ENCODE measurements at places on chromosomes 11 and 22. TPM values are rescaled to one million over a fixed set of nuclear protein-coding genes. Genes with fewer than 3 reads are reported as not detected.

- no peak for DNase-seq
Observed at GRCh38 chr11:64251753-64252002, 348 bp downstream of the PLCB3 start.

- DNase-seq, result no peak
Observed at GRCh38 chr11:2795491-2795991, 90.0 kb downstream of the CDKN1C start.

DNA sequence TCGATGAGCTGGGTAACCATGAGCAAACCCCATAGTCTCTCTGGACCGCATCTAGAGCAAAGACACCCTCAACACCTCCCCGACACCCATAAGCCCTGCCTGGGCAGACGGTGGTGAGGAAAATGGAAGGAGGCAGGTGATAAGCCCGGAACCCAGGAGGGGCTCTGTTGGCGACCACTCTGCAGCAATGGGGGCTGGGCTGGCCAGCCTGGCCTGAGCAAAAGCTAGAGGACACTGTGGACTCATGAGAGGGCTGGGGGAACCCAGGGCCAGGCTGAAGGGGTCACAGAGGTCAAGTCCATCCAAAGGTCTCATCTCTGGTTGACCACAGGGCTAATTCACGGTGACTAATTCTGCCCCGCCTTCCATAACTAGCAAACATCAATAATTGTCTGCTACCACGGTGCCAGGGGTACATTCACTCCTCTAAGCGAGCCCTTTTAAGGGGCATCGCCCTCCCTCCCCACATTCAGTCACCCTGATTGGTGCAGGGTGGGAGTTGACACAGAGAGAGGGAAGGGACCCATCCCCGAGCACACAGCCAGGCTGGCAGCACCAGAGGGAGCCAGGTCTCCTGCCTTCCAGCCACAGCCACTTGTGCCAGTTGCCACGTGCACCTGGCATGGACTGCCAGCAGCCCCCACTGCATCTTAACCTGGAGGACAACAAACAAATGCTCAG, 4.0 kb downstream of the PYGM start:
- DNase-seq, result no peak

The MS4A12 gene
- not detected for total RNA-seq

The CCDC73 gene
- not detected for total RNA-seq

The CCDC89 gene
- 0.31 TPM for total RNA-seq

GRCh38 chr11:109940816-109941215, 152.4 kb upstream of the ZC3H12C start:
- DNase-seq, result no peak

The DSCAML1 gene
- 0.06 TPM for total RNA-seq

The CRYBB2 gene
- total RNA-seq, result not detected

- DNase-seq, result no peak
Observed at GRCh38 chr22:30332551-30332950, 5.8 kb upstream of the TBC1D10A start.

GRCh38 chr22:29306835-29307595, 565 bp downstream of the GAS2L1 start:
- peak; percentile 95 for DNase-seq

DNA sequence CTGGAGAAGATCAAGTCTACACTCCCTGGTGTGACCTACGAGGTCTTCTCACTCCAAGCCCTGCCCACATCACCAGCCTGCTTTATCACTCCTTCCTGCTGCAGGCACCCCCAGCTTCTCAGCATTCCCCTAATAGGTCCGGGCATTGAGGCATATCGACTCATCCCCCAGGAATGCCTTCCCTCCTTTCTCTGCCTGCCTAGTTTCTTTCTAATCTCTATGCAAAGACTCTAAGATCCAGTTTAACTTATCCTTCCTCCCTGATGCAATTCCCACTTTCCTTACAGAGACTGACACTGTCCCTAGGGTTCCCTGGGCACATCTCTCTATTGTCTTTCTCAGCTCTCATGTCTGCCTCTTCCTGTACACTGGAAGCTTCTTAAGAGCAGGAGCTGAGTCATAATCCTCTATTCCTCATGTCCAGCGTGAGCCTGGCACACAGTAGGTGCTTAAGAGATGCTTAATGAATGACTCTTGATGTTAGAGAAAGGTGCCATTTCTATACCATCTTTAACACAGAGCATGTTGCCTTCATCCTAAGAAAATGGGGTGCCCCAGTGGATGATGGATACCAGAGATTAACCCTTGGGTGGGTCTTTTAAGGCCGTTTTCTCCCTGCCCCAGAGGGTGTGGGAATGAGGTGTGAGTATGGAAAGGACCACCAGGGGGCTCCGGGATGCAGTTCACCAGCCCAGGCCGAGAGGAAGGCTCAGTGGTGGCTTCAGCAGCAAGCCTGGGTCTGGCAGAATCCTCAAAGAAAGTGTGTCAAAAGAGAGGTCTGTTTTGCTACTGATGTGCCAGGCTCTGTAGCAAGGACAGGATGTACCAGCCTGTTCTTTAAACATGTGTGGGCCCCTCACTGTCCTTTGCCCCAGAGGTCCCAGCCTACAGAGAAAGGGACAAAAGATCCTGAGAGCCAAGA, 34.7 kb downstream of the PARVA start:
- peak; percentile 82 for DNase-seq

- no peak for DNase-seq
Observed at GRCh38 chr11:9142732-9143131, 51.3 kb upstream of the SCUBE2 start.

DNA sequence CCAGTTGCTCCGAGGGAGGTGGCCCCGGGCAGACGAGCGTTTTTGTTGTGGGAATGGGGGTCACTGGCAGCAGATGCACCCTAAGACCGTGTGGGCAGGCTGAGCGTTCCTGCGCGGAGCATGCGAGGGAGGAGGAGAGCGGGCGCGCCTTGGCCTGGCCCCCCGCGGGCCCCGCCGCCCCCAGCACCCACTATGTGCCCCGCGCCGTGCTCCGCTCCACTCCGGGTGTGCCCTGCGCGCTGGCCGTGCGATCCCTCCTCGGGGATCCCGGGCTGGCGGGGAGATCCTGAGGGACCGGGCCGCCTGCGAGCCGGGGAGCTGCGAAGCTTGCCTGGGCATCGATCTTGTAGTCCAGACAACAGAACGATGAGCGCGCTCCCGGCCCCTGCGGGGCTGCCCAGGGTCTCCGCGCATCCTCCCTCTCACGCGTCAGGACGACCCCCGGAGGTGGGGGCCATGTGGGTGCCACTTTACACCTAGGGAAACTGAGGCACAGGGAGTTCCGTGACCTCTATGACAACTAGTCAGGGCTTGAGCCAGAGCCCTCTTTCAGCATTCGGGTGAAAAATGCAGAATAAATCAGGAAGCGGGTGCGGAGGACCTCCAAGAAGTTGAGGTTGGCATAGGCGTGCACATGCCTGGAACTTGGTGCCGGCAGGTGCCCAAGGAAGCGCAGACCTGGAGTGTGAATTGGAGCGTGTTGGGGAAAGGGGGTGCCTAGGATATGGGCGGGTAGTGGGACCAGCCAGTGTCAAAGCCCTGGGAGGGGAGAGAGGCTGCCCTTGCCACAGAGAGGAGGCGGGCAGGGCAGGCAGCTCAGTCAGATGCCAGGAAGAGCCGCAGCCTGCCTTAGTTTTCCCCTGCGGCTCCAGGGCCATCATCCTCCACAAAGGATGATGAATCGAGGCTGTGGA, 1.3 kb upstream of the KMT5B start:
- peak; percentile 62 for DNase-seq

The TPP1 gene
- total RNA-seq, result 9.9 TPM

The RIC3 gene
- 29.5 TPM for total RNA-seq

DNA sequence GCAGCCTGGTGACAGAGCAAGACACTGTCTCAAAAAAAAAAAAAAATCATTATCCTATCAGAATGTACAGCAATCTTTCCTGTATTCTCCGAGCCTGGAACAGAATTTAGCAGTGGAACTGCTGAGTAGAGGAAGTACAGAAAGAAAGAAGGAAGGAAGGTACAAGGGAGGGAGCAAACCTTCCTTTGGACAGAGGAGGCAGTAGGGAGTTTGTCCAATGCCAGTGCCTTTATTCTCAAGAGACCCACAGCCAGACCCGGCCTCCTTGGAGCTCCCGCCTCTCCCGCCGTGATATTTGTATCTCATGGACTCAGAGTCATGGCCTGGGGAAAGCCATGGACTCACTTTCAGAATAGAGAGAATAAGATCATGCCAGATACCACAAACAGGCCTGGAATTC, 37.7 kb upstream of the LRRC55 start:
- DNase-seq, result no peak

DNA sequence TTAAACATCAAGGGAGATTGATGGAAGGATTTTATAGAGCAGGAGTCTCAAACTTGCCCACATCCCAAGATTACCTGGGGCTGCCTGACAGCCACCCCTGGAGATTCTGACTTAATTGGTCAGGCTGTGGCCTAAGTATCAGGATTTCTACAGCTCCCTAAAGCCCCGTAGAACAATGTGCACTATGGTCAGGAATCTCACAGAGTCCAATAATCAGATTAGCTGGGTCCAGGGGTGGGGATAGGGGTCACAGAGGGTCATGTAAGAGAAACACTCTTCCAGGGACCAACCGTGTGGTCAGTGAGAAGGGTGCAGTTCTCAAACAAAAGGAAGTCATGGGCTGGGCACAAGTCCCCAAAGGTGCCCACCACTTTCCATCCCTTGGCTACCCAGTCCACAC, 20.5 kb upstream of the FBLN1 start:
- DNase-seq, result peak; percentile 68

The TRIM64C gene
- total RNA-seq, result not detected

DNA sequence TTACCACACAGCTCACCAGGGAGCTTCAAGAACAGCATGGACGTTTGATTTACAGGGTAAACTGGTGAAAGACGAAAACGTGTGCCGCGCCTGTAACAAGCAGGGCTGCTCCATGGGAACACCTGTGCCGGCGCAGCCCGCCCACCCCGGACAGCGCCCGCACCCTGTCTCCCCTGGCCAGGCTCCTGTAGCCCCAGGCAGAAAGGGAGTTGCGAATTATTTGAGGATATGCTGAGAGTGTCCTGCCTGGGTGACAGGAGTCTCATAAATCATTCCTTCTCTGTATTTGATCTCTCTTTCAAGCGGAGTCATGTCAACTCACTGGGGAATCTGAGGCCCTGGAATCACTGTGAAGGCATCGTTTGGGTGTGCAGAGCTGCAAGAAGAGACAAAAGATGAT, 804.3 kb downstream of the OPCML start:
- no peak for DNase-seq

The BRMS1 gene
- total RNA-seq, result 34.6 TPM

GRCh38 chr11:68191661-68192579, 21.2 kb downstream of the KMT5B start:
- DNase-seq, result no peak

The SLCO2B1 gene
- 0.12 TPM for total RNA-seq

DNA sequence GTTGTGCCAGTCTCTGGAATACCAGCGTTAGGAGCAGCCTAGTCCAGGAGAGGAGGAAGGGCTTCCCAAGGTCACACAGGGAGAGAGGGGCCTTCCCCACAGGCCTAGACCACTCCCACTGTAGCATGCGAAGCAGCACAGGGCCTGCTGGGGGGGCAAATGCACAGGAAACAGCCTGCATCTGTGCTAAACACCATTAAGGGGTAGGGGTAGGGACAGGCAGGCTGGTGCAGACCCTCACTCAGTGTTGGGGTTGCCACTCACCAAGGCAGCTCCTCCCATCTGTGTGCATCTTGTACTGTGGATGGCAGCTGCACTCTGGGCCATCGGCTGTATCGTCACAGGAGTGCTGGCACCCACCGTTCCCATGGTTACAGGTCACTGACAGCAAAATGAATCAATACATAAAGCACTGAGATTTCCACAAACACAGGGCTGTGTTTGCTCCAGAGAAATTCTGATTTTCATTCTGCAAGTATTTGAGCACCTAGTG, 24.9 kb downstream of the SCUBE2 start:
- DNase-seq, result no peak

DNA sequence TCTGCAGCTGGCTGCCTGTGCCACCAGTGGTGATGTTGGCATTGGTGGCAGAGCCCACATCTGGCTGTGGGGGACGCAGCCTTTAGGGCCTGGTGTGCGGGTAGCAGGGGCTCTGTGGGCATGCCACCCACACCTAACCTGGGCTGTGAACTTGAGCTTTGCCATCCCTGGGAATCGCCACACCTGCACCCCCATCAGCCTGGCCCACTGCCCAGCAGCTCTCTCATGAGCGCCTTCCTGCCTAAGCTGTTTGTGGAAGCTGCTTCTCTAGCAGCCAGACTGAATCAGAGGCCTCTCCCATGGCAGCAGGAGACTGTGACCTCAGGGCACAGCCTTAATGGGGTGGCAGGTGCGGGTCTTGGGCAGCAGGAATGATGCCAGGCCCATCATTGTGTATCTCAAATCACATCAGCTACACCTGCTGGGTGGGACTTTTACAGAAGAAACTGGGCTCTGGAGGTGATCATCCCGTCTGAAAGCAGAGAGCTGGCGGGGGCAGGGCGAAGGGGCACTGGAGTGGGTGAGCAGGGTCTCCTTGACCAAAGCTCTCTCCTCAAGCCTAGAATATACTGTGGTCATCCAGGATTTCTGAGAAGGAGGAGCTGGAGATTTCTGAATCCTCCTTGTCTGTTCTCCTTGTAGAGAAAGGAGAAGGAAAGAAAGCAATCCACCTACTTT, 17.8 kb upstream of the CARS1 start:
- no peak for DNase-seq

- DNase-seq, result no peak
Observed at GRCh38 chr11:113447621-113448315, 27.4 kb downstream of the DRD2 start.

- DNase-seq, result no peak
Observed at GRCh38 chr11:78290293-78291176, 101.8 kb downstream of the USP35 start.

The CD248 gene
- 0.62 TPM for total RNA-seq

The MPZL2 gene
- 2.3 TPM for total RNA-seq

The YWHAH gene
- 154 TPM for total RNA-seq

The C22orf39 gene
- 57.0 TPM for total RNA-seq

DNA sequence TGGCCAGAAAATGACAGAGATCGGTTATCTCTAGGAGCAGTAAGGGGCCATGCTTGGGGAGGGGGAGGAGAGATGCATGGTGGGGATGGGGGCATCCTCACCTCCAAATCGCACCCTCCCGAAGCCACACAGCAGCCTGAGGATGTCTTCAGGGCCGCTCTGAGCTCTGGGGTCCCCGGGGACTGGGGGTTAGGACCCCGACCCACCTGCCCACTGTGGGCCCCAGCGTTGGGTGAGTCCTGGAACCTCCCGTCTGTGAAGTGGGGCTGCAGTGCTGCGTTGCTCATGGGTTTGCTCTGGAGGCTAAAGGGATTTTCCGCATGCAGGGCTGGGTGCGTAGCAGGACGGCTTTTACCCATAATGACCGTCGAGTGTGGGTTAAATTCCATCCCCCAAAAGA, 1046.3 kb downstream of the BRD1 start:
- DNase-seq, result no peak

The FADD gene
- 33.6 TPM for total RNA-seq

The IL10RA gene
- total RNA-seq, result not detected
